NCI-H510A (cell line): ENCODE measurements at places on chromosomes 1 and 21.
A peak's percentile ranks its signal among the peaks of the same experiment; 100 is the strongest.

DNA sequence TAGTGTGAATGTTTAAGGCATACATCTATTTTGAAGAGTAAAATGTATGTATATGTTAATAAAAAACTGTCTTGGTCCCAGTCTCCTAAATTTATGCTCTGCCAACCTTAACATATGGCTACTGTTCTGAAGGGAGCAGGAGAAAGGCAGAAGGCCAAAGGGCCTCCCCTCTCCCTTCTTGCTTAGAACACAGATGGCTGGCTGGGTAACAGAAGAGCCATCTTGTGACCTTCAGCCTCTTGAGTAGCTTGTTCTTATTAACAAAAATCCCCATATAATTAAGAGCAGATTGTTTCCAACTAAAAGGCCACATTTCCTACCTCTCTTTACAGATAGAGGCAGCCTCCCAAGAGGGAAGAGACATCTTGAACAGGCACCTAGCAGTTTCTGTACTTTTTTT is 36.1 kb downstream of the EPB41 start:
- DNase-seq: no peak

DNA sequence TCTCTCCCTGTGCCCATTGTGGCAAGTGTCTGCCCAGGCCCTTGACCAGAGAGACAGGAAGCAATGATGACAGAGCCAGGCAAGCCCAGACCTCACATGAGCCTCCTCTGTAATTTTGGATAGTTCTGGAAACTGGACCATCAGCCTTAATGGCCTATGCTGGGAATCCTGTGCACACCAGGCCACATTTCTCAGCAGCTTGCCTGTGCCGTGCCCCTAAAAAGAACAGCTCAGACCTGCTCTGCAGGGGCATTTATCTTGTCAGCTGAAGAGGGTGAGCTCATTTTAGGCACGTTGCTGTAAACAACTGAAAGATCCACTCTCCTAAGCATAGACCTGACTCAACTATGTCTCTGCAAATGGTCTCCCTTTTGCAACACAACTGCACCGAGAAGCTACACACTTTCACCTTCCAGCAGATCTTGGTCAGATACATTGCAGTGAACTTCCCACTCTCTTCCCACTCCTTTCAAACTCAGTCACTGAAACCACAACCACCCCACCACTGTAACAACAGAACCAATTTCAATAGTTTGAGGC is 53.5 kb upstream of the BACH1 start:
- peak; percentile 18 for DNase-seq

GRCh38 chr21:15192243-15192642 is 127.4 kb upstream of the NRIP1 start:
- DNase-seq: no peak

DNA sequence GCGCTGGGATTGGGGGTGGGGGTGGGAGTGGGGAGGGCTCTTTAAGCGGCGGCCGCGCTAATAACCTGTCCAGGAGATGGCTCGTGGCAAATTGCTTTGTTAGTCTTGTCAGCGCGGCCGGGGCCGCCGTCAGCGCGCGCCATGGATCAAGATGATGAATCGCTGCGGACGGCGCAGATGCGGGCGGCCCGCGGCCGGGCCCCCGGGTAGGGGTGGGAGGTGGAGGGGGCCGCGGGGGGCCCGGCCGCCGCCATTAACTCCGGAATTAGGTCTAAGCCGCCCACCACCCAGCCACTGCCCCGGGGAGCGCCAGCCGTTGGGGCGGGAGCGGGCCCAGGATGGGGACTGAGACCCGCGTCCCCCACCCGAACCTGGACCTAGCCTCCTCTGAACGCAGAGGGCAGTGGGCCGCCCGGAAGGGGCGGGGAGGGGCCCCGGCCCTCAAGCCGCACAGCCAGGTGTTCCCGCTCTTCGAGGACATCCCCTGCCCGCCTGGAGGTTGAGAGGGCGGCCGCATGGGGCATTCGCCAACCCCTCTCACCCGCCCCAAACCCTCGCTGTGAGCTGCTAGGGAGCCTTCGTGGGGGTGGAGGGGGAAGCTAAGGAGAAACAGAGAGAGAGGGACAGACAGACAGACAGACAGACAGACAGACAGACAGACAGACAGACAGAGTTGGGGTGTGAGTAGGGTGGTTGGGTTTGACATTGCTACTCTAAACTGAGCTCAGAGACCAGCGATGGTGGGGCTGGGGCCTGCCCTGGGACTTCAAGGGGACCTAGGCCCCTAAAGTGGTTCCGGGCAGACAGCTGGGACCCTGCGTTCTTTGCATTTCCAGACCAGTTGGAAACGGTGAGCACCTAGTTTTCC is 3.8 kb upstream of the DMBX1 start:
- no peak for DNase-seq

DNA sequence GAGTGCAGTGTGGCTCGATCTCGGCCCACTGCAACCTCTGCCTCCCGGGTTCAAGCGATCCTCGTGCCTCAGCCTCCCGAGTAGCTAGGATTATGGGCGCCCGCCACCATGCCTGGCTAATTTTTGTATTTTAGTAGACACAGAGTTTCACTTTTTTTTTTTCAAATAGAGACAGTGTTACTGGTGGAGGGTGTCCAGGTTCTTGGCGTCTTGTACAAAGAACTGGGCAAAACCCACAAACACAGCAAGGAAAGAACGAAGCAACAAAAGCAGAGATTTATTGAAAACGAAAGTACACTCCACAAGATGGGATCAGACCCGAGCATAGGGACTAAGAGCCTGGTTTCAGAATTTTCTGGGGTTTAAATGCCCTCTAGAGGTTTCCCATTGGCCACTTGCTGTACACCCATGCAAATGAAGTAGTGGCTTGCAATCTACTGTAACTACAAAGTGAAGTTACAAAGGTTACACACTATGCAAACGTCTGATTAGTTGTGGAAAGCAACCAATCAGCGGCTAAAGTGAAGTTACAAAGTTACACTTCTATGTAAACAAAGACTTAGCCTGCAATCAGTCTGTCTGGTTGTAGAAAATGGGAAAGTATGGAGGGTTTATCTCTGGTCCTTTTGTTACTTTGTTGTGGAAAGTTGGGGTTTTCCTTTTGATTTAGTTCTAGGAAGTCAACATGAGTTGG is 199.1 kb downstream of the DYRK1A start:
- no peak for DNase-seq
